ENCODE measurements at places on chromosomes 3 and 15. TPM values are rescaled to one million over a fixed set of nuclear protein-coding genes. Genes with fewer than 3 reads are reported as not detected.

SPPL2A gene
- 193 TPM for total RNA-seq

CACNA2D3 gene
- total RNA-seq = 0.83 TPM

CASR gene
- total RNA-seq = not detected

CTXND1 gene
- not detected for total RNA-seq

ETV5 gene
- total RNA-seq = 17.8 TPM

GCSAM gene
- not detected for total RNA-seq

FBXO40 gene
- total RNA-seq = 0.06 TPM

CEMIP gene
- 1.9 TPM for total RNA-seq

TXNRD3 gene
- 31.2 TPM for total RNA-seq

GOLGA6D gene
- total RNA-seq = not detected

SLC28A2 gene
- not detected for total RNA-seq

RHOV gene
- total RNA-seq = not detected

DNA sequence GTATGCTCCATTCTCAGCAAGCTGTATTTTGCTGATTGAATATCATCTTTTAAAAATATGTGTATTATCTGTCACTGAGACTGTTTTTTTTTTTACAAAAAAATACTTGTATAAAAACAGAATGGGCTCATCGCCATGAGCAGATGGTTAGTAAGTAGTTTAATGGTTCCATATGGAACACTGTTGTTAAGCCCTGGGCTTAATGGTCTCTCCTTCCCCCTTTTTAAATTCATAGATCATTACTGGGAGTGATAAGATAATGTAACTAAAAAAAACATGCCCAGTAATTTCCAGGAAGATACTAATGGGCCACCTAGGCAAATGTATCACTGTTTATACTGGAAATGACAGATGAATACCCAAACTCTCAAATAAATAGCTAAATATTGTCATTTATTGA lies 95.3 kb upstream of the TPRG1 start:
- no peak for DNase-seq

DNA sequence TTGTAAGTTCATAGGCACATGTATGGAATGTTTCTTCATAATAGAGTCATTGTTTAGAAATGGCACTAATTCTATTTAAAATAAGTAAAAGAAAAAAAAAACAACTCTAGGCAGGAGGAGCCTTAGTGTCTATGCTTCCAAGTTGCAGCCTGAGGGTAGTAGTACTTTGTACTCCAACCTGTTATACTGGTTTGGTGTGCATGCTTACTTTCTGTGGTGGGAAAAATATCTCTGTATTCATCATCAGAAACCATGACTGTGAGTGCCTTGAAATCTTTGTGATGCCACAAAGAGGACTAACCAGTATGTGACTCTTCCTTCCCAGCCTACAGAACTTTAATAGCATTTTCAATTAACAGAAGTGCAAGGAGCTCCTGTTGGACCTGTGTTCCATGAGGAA lies 4.4 kb downstream of the NAALADL2 start:
- DNase-seq = no peak

GRCh38 chr3:2967871-2968270 lies 142.3 kb downstream of the IL5RA start:
- DNase-seq = no peak

- no peak for DNase-seq
Measured at GRCh38 chr3:53238051-53238850, 17.6 kb downstream of the TKT start.

DNA sequence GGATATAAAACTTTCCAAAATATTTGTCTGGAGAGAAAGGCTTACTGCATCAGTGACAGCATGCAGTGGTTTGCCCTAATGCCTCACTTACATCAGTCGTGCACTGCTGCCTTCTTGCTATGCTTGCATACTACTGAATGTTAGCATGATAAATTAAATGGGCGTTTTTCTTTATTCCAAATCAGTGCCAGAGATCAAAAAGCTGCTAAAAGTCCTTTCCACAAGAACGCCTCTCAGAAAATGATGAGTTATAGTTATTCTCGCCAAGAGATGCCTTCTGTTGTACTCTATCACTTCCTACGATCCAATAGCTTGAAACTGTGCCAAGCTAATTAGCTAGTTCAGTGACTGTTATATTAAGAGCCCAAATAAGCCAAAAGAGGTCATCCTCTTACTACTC lies 345.8 kb upstream of the ROBO2 start:
- no peak for DNase-seq

- no peak for DNase-seq
Measured at GRCh38 chr3:108209579-108209978, 12.6 kb downstream of the IFT57 start.

DNA sequence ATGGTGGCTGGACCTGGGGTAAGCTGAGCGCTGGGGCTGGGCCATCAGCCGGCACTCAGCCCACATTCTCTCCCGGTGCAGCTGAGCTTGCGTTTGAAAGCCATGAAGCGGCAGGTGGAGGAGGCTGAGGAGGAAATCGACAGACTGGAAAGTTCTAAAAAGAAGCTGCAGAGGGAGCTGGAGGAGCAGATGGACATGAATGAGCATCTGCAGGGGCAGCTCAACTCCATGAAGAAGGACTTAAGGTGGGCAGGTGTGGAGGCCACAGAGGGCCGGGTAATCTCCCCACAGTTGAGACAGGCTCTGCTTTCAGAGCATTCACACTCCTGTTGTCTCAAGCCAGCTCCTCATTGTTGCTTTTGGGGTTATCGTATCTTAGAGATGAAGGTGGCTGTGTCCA lies 45.7 kb upstream of the MYZAP start:
- no peak for DNase-seq

GRCh38 chr3:173793963-173794362 lies 396.4 kb downstream of the NLGN1 start:
- DNase-seq = no peak

DNA sequence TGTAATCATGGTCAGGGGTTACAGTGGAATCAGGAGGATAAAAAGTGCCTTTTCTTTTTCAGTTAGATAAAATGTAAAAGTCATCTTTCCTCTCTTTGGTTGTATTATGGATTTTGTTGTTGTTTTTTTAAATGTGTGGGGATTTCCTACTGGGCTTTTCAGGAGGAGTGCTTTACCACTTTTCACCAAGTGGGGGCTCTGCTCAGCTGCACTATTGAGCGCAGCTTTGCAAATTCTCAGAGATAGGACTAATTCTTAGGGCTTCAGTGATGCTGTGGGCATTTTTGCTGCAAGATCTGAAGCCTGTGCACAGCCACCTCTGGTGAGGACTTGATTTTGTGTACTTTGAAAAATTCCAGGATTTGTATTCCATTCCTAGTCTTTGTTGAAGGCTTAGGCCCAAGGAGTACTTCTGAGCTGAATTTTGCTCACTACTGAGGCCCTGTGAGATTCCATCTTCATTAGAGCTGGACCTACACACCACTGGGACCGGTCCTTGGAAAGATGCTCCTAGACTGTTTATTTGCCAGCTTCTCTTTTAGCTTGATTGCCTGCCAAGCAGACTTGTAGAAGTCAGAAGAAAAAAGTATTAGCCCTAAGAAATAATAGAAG lies 7.5 kb downstream of the GNB5 start:
- DNase-seq = no peak

DNA sequence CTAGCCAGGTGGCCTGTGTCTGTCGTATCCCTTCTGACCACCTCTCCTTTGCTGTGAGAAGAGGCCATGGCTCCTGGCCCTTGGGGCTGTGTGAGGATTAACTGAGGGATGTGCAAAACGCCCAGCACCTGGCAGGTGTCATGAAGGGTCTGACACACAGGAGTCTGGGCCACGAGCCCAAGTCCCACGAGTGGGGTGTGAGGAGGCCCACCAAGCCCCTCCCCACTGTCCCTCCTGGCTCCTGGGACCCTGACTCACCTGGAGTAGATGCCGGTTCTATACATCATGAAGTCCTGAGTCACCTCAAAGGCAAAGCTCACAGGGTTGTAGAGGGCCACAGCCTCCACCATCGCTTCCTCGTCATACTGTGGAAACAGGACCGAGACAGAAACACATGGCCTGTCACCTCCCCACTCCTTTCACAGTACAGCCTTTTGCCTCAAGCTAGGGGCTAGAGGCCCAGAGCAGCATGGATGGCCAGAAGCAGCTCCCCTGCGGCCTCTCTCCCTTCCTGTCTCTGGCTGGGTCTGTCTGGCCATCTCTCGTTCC lies 19.7 kb downstream of the CTSH start:
- no peak for DNase-seq

DNA sequence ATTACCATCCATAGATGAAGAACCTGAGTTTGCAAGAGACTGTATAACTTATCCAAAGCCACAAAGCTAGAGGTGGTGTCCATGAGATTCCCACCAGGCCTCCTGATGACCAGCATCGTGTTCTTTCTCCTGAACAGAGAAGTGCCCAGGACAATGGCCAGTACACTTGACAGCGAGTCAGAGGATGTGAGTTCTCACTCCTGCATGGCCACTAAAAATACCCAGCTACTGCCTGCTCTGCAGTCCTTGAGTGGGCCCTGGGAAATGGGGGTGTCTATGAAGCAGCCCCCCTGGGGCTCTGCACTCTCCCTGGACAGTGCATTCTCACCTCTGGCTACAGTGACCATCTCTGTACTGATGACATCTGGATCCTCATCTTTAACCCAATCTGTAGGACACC lies 201.2 kb downstream of the RPLP1 start:
- DNase-seq = no peak

GRCh38 chr15:58707397-58707796 lies 42.1 kb downstream of the ADAM10 start:
- DNase-seq = no peak

DNA sequence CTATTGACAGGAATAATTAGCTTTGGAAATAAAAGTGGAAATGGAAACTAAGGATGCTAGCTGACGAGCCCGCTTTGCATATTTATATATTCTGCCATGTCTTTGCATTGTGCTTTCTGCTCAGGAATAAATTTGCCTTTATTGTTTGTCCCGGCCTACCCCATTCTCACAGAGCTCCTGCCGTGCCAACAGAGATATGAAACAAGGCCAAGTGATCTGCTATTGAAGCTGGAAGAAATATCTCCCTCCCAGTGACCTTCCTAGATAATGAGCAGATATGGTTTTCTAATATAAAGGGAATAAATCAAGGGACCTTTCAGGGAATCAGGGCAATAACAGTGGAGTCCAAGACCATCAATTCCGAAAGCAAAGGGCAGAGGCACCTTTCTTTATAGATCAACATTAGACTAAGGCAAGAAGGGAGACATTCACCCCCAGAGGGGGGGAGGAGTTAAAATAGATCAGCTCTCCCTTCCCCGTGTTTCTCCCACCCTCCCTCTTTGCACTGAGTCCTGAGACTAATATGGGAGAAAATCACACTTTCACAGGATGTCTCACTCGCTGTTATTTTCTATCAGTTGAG lies 664.6 kb downstream of the AGBL1 start:
- DNase-seq = no peak

GRCh38 chr15:67784090-67784781 lies 41.1 kb upstream of the SKOR1 start:
- no peak for DNase-seq

GRCh38 chr3:36058404-36059030 lies 321.8 kb upstream of the STAC start:
- DNase-seq = no peak

DNA sequence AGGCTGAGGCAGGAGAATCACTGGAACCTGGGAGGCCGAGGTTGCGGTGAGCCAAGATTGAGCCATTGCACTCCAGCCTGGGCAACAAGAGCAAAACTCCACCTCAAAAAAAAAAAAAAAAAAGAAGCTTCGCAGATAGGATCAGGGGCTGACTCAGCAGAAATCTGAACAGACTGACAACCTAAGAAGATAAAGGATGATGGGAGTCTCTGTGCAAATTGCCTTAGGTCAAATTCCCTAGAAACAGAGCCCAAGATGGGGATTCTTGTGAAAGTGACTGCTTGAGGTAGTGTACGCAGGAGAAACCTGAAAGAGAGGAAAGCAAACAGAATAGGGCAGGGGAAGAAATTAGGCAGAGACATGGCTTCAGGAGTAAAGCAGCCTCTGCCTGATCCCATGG lies 160.8 kb upstream of the LRIG1 start:
- no peak for DNase-seq

- DNase-seq = no peak
Measured at GRCh38 chr3:187916072-187916471, 170.8 kb upstream of the BCL6 start.

- no peak for DNase-seq
Measured at GRCh38 chr15:80557441-80558234, 137.5 kb upstream of the ABHD17C start.

- DNase-seq = peak; percentile 17
Measured at GRCh38 chr3:165192610-165193192, 3.5 kb downstream of the SLITRK3 start.

DNA sequence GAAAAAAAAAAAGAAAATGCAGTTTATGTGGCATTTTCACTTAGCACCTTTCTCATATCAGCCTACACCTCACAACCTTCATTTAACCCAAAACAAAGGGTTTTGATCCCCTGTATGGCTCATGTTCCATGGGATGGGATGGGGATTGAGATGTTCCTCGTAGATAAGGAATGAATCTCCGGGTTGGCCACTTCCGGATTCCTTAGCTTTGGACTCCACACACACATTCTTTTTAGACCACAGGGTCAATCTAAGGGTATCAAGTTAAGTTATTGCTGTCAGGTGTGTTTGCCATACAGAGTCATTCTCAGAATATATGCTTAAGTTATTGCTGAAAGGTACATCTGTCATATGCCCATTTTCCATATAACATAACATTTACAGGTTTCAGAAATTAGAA lies 301.4 kb upstream of the TGFBR2 start:
- no peak for DNase-seq

DNA sequence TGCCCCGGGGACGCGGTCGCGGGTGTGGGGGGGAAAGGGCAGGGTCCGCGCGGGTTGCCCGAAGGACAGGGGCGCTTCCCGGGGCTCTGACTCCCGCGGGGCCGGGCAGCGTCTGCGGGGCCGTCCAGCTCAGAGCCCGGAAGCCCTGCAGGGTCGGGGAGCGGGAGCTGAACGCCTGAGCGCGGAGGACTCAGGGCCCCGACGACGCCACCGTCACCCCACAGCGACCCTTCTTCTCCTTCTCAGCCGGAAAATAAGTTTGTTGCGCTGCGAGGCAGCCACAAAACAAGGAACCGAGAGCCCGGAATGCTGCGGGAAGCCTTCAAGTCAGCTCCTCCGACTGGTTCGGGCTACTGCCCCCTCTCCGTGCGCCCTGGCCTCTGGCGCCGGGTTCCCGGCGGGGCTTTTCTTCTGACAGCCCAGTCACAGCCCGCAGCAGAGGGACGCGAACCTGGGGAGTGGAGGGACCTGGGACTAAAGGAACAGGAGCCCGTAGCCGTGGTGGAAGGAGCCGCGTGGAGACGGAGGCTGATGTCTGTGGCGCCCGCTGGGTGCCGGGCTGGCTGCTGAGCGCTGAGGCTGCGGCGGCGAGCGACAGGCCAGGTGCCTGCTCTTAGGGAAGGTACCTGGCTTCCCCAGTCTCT lies 484 bp downstream of the CNTN4 start:
- DNase-seq = peak; percentile 21

- DNase-seq = no peak
Measured at GRCh38 chr15:61069394-61070075, 159.6 kb downstream of the RORA start.

- DNase-seq = no peak
Measured at GRCh38 chr3:123011447-123011846, 16.1 kb downstream of the SEMA5B start.

GRCh38 chr3:42180901-42181300 lies 85.1 kb downstream of the CCK start:
- DNase-seq = no peak

GRCh38 chr3:182364323-182364722 lies 429.0 kb upstream of the ATP11B start:
- no peak for DNase-seq

- no peak for DNase-seq
Measured at GRCh38 chr3:141444586-141445285, 42.1 kb upstream of the RASA2 start.

- DNase-seq = no peak
Measured at GRCh38 chr3:122012821-122013220, 9.2 kb downstream of the ILDR1 start.
